Spleen (tissue), 13 donors: ENCODE measurements at places on chromosomes 2 and 18.

DNA sequence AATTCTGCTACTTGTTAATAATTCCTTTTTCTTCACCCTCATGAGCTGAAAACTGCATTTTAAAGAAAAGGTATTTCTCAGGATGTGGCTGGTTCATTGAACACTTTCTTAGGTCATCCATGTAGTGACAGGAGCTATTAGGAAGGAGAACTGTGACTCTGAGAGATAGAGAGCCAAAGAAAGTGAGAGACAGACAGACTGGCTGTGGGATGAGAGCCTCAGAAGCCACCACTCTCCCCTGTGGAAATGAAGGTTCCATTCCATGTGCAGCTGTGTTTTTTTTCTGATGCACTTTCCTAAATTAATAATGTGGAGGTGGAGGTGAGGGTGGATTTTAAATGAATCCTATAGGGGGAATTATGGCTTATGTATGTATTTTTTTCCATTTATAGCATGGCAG, 113.3 kb downstream of the FAM210A start:
- DNase-seq, result no peak

- no peak for DNase-seq
These were observed 2.6 kb downstream of the TMEM131 start for GRCh38 chr2:97992836-97993825.

GRCh38 chr2:218806346-218806978, 24.5 kb downstream of the CYP27A1 start:
- no peak for DNase-seq

- DNase-seq, result no peak
These were observed 43.0 kb downstream of the GRHL1 start for GRCh38 chr2:9994462-9994861.

DNA sequence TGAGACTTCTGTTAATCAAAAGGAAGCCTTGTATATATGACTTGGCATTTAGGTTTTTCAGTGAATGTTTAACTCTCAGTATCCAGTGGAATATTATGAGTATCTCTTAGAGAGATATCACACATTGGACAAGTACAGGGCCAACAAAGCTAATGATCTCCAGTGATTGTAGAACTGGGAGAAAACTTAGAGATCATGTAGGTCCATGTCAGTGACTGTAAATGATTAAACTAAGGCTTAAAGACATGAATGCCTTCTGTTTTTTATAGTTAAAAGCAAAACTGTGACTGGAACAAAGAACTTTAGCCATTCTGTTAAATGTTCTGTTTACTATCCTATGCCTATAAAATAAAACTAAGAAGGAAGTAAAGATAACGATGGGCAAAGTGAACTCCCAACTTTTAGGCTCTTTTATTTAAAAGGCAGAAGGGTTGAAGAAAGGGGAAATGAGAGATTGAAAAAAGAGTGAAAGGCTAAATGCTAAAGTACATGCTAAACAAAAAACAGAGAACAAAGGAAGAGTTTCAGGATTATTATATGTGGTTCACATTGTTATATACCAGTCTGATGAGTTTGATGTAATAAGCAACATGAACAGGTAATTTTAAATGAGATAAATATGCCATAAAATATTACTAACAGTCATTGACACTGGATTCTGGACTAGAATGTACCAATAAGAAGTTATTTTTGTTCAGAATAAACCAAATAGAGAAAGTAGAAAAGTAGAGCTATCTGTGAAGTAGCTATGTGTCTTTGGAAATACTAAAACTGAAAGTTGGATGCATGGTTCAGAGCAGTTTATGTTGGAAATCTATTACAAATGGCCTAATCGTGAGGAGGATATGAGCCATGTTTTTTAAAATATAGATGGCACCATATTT, 37.1 kb upstream of the TNFRSF11A start:
- no peak for DNase-seq

DNA sequence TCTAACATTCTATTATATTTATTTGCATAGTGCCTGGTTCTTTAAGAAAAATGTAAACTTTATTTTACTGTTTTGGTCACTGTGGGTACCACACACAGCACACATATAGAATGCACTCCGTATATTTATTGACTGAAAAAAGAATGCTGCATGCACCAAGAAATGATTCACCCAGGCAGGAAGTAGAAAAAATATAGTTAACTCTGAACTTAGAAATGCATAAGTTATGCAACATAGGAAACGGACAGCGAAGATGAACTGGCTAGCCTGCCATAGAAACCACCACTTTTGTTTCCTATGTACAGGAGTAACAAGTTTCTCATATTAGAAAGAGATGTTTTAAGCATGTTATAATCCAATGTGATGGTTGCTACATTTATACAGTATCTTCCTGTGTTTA, 635.8 kb downstream of the DSC3 start:
- no peak for DNase-seq

- DNase-seq, result no peak
These were observed 33.1 kb downstream of the SS18 start for GRCh38 chr18:26057344-26057773.

GRCh38 chr2:41937921-41938708, 109.7 kb upstream of the PKDCC start:
- DNase-seq, result no peak

DNA sequence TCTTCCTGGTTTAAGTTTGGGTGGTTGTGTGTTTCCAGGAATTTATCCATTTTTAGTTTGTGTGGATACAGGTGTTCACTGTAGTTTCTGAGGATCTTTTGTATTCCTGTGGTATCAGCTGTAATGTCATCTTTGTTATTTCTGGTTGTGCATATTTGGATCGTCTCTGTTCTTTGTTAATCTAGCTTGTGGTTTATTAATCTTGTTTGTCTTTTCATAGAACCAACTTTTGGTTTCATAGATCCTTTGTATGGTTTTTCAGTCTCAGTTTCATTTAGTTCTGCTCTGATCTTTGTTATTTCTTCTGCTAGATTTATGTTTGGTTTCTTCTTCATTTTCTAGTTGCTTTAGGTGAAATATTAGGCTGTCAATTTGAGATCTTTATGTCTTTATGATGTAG, 202.4 kb upstream of the ZSWIM2 start:
- no peak for DNase-seq
